ENCODE measurements at places on chromosomes 1 and 21. TPM values are rescaled to one million over a fixed set of nuclear protein-coding genes. Genes with fewer than 3 reads are reported as not detected.

DNA sequence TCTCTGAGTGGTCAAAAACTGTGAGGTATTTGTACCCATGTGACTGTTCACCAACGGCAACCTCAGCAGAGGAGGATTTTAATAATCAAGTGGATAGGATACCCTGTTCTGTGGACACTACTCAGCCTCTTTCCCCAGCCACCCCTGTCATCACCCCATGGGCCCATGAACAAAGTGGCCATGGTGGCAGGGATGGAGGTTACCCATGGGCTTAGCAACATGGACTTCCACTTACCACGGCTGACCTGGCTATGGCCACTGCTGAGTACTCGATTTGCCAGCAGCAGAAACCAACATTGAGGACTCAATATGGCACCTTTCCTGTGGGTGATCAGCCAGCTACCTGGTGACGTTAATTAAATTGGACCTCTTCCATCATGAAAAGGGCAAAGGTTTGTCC lies 1782.7 kb downstream of the PLA2G4A start:
- H3K27me3 ChIP-seq = no peaks in the 10 kb centered on the region
- no peaks in the 10 kb centered on the region for H3K36me3 ChIP-seq
- no peaks in the 10 kb centered on the region for H3K4me1 ChIP-seq
- H3K27ac ChIP-seq = no peak overlapping the region

DNA sequence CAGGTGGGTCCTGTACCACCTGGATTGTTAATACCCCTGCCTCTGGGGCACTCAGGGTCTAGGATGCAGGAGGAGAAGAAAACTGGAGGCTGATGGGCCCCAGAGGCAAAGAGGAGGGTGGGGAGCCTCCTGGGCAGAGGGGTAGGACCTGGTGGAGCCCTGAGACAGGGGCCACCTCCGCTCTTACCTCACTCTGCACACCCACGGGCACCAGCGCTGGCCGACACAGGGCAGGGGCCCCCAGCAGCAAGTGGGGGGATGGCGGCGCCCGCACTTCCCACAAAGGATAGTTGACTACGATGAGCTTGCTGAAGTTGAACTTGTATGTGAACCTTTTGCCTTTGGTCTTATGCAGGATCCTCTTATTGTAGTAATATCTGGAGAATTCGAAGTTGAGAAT lies 1.1 kb downstream of the ETV3L start:
- H3K4me3 ChIP-seq = no peak overlapping the region
- no peak overlapping the region for H3K27ac ChIP-seq
- H3K36me3 ChIP-seq = no peaks in the 10 kb centered on the region
- DNase-seq = no peak

The SPRR1A gene
- not detected for total RNA-seq

The NUP210L gene
- total RNA-seq = 0.05 TPM

The RAB25 gene
- not detected for total RNA-seq

The VPS13D gene
- 33.1 TPM for total RNA-seq

The CD5L gene
- not detected for total RNA-seq

The S100A7 gene
- not detected for total RNA-seq

Data from Panc1 (cell line).